ENCODE measurements at places on chromosomes 12 and 14. TPM values are rescaled to one million over a fixed set of nuclear protein-coding genes. Genes with fewer than 3 reads are reported as not detected.

GRCh38 chr14:101780887-101781239 lies 19.4 kb downstream of the PPP2R5C start:
- peaks cover 16% of the 10 kb centered on the region for H3K4me1 ChIP-seq
- H3K4me3 ChIP-seq: peak overlapping the region; percentile 64
- H3K27ac ChIP-seq: no peak overlapping the region
- no peak for DNase-seq

- no peak overlapping the region for H3K4me3 ChIP-seq
- no peak overlapping the region for H3K27ac ChIP-seq
- H3K27me3 ChIP-seq: peaks cover 10% of the 10 kb centered on the region
- no peak for DNase-seq
Observed at GRCh38 chr14:69581316-69581935, 6.8 kb upstream of the CCDC177 start.

DNA sequence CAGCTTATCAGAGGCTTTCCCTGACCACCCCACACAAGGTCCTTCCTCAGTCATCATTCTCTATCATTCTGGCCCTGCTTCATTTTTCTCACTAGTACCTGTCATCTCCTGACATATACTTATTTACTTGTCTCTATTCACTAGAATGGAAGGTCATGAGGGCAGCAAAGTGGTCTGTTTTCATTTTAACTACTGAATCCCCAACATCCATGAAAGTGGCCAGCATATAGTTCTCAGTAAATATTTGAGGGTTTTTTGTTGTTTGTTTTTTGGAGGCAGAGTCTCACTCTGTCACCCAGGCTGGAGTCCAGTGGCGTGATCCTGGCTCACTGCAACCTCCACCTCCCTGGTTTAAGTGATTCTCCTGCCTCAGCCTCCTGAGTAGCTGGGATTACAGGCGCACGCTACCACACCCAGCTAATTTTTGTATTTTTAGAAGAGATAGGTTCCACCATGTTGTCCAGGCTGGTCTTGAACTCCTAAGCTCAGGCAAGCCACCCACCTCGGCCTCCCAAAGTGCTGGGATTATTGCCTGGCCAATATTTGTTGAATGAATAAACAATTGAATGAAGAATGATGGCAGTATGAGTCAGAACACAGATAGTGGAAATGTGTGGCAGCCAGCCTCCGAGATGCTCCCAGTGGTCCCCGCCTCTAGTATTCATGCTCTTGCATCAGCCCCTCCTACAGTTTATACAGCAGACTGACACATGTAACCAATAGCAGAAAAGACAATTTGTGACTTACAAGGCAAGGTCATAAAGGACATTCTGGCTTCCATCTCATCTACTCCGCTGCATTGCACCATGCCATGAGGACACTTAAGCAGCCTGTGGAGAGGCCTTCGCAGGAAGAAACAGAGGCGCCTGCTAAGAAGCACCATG lies 7.0 kb upstream of the ANO6 start:
- H3K27me3 ChIP-seq: no peaks in the 10 kb centered on the region
- no peak overlapping the region for H3K4me3 ChIP-seq
- no peak overlapping the region for H3K27ac ChIP-seq
- H3K4me1 ChIP-seq: no peaks in the 10 kb centered on the region
- no peaks in the 10 kb centered on the region for H3K36me3 ChIP-seq

- no peak overlapping the region for H3K27ac ChIP-seq
- H3K4me1 ChIP-seq: no peaks in the 10 kb centered on the region
- no peak for DNase-seq
- no peak overlapping the region for H3K4me3 ChIP-seq
- no peaks in the 10 kb centered on the region for H3K36me3 ChIP-seq
- H3K27me3 ChIP-seq: peaks cover 16% of the 10 kb centered on the region
Observed at GRCh38 chr12:39145175-39145999, 240.0 kb upstream of the CPNE8 start.

- peaks cover 6% of the 10 kb centered on the region for H3K27me3 ChIP-seq
- no peaks in the 10 kb centered on the region for H3K36me3 ChIP-seq
- no peak for DNase-seq
- H3K4me1 ChIP-seq: peaks cover 15% of the 10 kb centered on the region
Observed at GRCh38 chr12:106760184-106760531, 14.3 kb upstream of the RIC8B start.

TSHR gene
- total RNA-seq: 0.86 TPM
